Naive thymus-derived CD4-positive, alpha-beta T cell (primary cell): ENCODE measurements at places on chromosomes 7 and 10. TPM values are rescaled to one million over a fixed set of nuclear protein-coding genes. Genes with fewer than 3 reads are reported as not detected.
A peak's percentile ranks its signal among the peaks of the same experiment; 100 is the strongest.

RBM17 gene
- total RNA-seq, result 127 TPM

TMEM229A gene
- not detected for total RNA-seq

GRCh38 chr10:88880282-88881076 is 434 bp downstream of the STAMBPL1 start:
- no peaks in the 10 kb centered on the region for H3K36me3 ChIP-seq
- peak; percentile 79 for DNase-seq
- no peaks in the 10 kb centered on the region for H3K27me3 ChIP-seq
- peak overlapping the region; percentile 74 for H3K27ac ChIP-seq
- H3K4me3 ChIP-seq, result peak overlapping the region; percentile 85

CTTNBP2 gene
- total RNA-seq, result not detected in 2 replicates

DNA sequence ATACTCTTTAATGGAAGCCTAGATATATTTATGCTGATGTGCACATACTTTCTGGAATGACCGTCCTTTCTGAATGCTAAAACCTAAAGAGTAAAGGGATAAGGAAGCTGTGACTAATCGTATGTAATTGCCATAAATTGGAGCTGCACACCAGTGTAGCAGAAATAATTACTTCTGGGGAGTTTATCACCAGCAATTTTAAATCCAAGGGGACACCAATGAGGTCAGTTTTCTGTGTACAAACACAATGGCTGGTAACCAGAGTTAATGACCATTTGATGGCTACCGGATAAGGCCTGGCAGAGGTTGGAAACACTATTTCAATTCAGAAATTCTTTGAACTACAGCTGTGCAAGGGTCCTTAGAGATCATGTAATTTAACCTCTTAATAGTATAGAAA is 670.1 kb downstream of the REEP3 start:
- DNase-seq, result no peak
- no peaks in the 10 kb centered on the region for H3K36me3 ChIP-seq
- no peak overlapping the region for H3K4me3 ChIP-seq
- H3K27ac ChIP-seq, result no peak overlapping the region
- H3K4me1 ChIP-seq, result no peaks in the 10 kb centered on the region

- H3K27me3 ChIP-seq, result no peaks in the 10 kb centered on the region
- H3K4me3 ChIP-seq, result no peak overlapping the region
- no peaks in the 10 kb centered on the region for H3K4me1 ChIP-seq
These were observed 18.2 kb downstream of the ZNF248 start for GRCh38 chr10:37839243-37839642.

DNA sequence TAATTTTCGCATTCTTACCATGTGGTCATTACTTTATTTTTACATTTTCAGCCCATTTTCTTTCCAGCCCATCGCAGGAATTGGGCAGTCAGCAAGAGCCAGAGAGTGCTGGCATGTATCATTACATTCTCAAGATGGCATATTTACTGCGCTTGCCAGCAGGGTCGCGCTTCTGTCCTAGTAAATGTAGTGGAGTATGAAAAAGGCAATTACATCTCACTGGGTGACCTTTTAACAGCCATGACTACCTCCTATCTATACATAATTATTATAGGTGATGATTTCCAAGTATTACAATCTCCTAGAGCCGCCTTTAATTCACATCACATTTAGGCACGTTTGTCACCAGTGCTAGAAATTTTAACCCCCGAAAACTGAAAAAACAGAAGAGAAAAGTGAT is 433.7 kb upstream of the MGMT start:
- H3K4me3 ChIP-seq, result no peak overlapping the region
- H3K4me1 ChIP-seq, result peaks cover 7% of the 10 kb centered on the region
- no peak for DNase-seq
- H3K27me3 ChIP-seq, result no peaks in the 10 kb centered on the region

CDC123 gene
- 97.8 and 98.1 TPM in 2 replicates for total RNA-seq

OGDHL gene
- total RNA-seq, result not detected

GRCh38 chr10:35516102-35516670 is 89.0 kb upstream of the GJD4 start:
- no peak overlapping the region for H3K4me3 ChIP-seq
- H3K36me3 ChIP-seq, result no peaks in the 10 kb centered on the region
- no peak overlapping the region for H3K27ac ChIP-seq
- no peak for DNase-seq
- H3K4me1 ChIP-seq, result no peaks in the 10 kb centered on the region

- H3K4me3 ChIP-seq, result no peak overlapping the region
- peaks cover 34% of the 10 kb centered on the region for H3K4me1 ChIP-seq
- DNase-seq, result no peak
- H3K36me3 ChIP-seq, result no peaks in the 10 kb centered on the region
These were observed 10.6 kb downstream of the DNAJB6 start for GRCh38 chr7:157347217-157347904.

PTPN12 gene
- 22.6 TPM for total RNA-seq

KCNMA1 gene
- not detected for total RNA-seq

TAC1 gene
- total RNA-seq, result not detected in 2 replicates

DNA sequence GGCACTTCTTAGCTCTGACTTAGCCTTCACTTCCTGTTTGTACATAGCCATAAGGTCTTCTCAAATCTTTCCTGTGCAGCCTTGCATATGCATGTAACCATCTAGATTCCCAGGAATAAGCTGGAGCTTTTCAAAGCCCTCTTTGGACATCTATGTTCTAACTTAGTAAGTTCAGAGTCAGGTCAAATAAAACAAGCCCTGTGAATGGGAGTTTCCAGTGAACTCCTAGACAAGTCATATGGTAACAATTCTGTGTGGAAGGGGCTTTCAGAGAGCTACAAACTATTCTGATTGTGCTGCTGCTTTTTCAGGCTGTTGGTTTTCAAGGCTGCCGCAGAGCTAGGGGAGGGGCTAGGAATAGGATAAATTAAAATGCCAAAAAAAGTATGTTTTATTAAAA is 208.4 kb upstream of the AKR1E2 start:
- H3K36me3 ChIP-seq, result no peaks in the 10 kb centered on the region
- no peak overlapping the region for H3K27ac ChIP-seq
- no peaks in the 10 kb centered on the region for H3K4me1 ChIP-seq
- no peak overlapping the region for H3K4me3 ChIP-seq

KNDC1 gene
- 0.05 TPM for total RNA-seq

- H3K4me1 ChIP-seq, result peaks cover 21% of the 10 kb centered on the region
- H3K4me3 ChIP-seq, result peak overlapping the region; percentile 83
- DNase-seq, result no peak
- H3K27me3 ChIP-seq, result no peaks in the 10 kb centered on the region
- no peaks in the 10 kb centered on the region for H3K36me3 ChIP-seq
These were observed 24.4 kb downstream of the ZNF775 start for GRCh38 chr7:150403376-150404171.

CYP2C19 gene
- not detected in 2 replicates for total RNA-seq

DNA sequence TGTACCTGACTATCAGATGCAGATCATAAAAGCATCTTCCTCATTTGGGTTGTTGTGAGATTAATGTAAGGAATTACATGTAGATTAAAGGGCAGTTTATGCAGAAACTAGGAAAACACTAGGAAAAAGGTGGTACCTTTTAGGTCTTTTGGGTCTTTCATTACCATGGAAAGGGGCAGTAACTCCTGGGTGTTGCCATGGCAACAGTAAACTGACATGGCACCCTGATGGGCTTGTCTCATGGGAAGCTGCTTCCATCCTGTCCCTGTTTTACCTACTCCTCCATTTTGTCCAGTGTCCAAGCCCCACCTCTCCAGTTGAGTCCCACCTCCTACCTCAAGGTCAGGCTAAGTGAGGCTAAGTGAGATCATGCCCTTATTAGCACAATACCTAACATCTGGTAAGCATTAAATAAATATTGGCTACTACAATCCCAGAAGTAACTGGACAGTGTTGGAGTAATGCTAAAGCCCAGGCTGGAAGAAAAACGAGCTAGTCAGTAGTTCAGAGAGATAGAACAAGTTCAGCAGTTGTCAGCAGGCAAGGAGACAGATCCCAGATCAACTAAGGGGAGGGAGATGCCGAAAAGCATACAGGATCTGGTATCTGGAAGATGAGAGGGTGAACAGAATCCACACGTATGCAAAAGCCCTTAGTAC is 240.0 kb upstream of the AUTS2 start:
- H3K36me3 ChIP-seq, result no peaks in the 10 kb centered on the region
- no peak overlapping the region for H3K27ac ChIP-seq
- DNase-seq, result no peak
- H3K4me3 ChIP-seq, result no peak overlapping the region
- no peaks in the 10 kb centered on the region for H3K27me3 ChIP-seq

CARD11 gene
- total RNA-seq, result 127 TPM

DNA sequence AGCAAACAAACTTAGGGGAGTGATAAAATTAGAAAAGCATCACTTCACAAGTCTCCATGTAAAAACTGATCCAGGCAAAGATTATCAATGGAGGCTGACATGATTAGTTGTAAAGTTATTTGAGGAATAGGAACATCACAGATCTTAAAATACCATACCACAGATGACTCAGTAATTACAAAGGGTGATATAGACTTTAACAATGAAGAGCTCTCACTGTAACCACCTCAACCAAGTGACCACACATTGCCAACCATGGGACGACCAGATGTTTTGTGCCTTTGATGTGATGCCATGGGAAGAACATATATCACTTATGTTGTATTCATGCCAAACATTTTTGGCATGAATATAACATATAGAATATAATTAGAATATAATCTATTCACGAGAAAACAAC is 11.7 kb downstream of the AASS start:
- no peaks in the 10 kb centered on the region for H3K36me3 ChIP-seq
- DNase-seq, result no peak
- H3K27me3 ChIP-seq, result no peaks in the 10 kb centered on the region
- H3K27ac ChIP-seq, result no peak overlapping the region
- peaks cover 2% of the 10 kb centered on the region for H3K4me1 ChIP-seq

C10orf90 gene
- total RNA-seq, result not detected
